ENCODE measurements at places on chromosomes 11 and 22. TPM values are rescaled to one million over a fixed set of nuclear protein-coding genes. Genes with fewer than 3 reads are reported as not detected.

Gene INS
- not detected for polyA plus RNA-seq

GRCh38 chr11:5736396-5736795 is at the start of gene OR56B1:
Gene OR56B1, plus strand, starts transcription at chr11:5736448. Its CDS starts 69 bp downstream, at chr11:5736517.
- DNase-seq, result no peak

GRCh38 chr11:18772211-18772610 is 19.4 kb downstream of the PTPN5 start:
- no peak for DNase-seq

Gene KCNE3
- 90.1 TPM for polyA plus RNA-seq

DNA sequence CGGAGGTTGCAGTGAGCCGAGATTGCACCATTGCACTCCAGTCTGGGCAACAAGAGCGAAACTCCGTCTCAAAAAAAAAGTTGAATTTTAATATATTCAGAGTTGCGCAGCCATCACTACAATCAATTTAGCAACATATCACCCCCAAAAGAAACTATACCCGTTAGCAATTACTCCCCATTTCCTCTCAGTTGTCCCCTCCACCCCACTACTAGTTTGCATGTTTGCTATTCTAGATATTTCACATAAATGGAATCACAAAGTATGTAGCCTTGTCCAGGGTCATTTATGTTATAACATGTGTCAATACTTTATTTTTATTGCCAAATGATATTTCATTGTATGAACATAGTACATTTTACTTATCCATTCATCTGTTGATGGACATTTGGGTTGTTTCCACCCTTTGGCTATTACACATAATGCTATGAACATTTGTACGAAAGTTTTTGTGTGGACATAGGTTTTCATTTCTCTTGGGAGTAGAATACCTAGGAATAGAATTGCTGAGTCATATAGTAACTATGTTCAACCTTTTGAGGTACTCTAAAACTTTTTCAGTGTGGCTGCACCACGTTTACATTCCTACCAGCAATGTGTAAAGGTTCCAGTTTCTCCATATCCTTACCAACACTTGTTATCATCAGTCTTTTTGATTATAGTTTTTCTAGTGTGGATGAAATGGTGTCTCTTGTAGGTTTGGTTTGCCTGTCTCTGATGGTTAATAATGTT is 2.2 kb downstream of the ZNF143 start:
- DNase-seq, result no peak

DNA sequence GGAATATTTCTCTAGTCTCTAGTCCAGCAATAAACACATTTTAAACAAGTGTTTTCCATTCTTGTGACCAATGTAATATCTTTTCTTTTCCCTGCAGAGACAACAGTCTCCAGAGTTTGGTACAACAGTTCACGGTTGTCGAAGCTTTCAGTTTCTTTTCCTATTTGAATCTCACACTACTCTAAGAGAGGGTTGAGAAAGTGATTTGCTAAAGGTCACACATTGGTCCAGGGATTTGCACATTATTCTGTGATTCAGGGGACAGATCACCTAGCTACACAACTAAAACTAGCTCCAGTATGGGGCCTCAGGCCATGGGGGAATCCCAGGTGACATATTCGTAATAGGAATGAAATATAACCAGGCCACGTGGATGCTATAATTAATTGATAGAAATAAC is 132.5 kb downstream of the HIPK3 start:
- DNase-seq, result no peak

Gene CNTN5
- not detected for polyA plus RNA-seq

DNA sequence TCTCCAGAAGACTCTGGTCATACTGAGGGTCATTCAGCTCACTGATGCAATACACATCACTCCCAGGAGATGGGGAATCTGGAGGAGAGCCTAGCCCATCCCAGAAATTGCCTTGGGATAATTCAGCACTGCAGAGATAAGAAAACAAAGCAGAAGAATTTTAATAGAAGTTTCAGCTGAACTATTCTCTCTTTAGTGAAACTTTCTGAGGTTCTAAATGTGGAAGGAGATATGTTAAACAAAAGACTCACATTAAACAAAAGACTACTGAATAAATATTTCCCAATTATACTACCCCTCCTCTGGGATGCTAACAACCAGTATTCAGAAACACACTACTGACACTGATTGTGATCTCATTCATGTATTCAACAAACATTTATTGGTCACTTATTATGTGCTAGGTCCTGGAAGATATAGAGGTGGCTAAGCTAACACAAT is 47.8 kb downstream of the C2CD3 start:
- DNase-seq, result no peak

DNA sequence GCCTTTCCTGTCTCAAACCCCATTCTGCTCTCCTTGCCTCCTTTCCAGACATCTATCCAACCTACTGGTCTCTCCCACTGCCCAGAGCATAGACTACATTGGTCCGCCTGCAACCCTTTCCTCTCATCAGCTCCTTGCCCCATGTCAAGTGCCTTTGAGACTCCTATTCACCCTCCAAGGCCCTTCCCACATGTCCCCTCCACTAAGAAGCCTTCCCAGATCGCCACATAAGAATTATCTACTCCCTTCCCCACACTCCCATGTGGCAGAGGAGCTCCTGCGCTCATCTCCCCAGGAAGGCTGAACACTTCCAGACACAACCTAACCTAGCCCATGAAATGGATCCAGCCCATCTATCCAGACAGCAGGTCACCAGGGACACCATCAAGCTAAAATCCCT is 10.3 kb downstream of the C1QTNF6 start:
- DNase-seq, result no peak

Gene FGF4
- not detected for polyA plus RNA-seq

DNA sequence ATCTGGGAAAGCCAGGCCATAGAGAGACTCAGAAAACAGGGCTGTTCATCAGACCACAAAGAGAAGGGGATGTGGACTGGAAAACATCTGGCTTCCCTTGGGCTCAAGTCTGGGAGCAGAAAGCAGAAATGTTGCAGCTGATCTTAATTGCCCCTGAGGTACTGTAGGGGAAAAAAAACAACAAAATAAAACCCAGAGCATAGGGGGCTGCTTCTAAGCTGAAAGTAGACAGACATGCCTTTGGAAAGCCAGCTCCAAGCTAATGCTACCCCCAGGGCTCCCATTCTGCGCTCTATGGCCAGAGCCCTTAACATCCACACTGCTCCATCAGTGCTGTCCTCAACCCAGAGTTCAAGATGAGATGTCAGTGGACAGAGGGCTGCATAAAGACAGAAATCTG is 2.0 kb upstream of the PACSIN3 start:
- DNase-seq, result no peak
